ENCODE measurements at places on chromosomes 4 and X.

GRCh38 chrX:123475068-123475724 lies 257.7 kb downstream of the THOC2 start:
- DNase-seq: no peak

GRCh38 chrX:20459410-20460350 lies 193.0 kb upstream of the RPS6KA3 start:
- no peak for DNase-seq

- no peak for DNase-seq
Measured at GRCh38 chr4:144574000-144574399, 72.0 kb upstream of the HHIP start.

- peak; percentile 23 for DNase-seq
Measured at GRCh38 chr4:105551965-105552746, at the start of gene ARHGEF38. ARHGEF38 (plus strand) TSS chr4:105552620; CDS start chr4:105552766, 146 bp downstream.

DNA sequence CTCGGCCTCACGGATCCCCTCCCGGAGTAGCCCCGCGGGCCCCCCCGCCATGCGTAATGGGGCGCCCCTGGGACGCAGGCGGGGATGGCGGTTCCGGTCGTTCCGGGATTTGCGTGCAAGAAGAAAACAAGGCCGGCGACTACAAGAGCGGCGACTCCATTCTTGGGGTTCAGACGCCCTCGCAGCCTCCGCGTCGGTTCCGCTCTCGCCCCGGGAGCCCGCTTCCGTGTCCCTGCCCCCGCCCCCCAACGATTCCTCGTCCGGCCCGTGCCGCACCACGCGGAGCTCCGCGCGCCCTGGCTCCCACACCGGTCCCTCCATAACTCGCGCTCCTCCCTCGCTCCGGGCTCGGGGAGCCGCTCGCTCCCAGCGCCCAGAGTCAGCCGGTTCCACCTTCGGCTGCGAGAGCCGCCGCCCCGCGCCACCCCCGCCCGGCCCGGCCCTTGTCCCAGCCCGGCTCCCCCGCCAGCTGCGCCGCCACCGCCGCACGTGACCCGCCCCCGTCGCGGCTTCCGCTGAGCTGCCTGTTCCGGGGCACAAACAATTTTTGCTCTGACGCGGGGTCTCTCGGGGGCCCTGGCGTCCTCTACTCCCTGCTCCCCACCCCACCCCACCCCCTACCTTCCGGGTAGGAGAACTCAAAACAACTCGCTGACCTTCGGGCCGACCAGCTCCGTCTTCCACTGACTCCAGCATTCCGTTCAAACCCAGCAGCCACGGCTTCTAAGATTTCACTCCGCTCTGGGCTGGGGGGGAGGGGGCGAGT lies 78.8 kb upstream of the BCOR start:
- DNase-seq: peak; percentile 62

GRCh38 chr4:185358514-185358913 lies 37.2 kb downstream of the LRP2BP start:
- DNase-seq: peak; percentile 5

- peak; percentile 0 for DNase-seq
Measured at GRCh38 chrX:85244450-85245211, 840 bp downstream of the ZNF711 start.

DNA sequence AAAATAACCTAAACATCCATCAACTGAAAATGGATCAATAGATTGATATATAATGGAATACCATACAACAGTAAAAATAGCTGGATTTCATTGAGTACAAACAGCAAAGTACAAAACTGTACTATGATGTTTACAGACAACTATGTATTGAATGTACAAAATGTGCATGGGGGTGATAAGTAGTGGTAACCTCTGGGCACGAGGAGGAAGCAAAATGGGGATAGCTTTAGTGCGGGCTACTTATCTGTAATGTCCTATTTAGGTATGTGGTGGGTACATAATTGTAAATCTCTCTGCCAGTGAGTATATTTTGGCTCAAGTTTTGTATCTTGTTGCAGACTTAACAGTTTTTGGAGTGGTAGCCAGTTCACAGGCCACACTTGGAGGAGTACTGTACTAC lies 123.6 kb downstream of the STAG2 start:
- DNase-seq: no peak

- DNase-seq: no peak
Measured at GRCh38 chr4:103011378-103012025, 8.0 kb downstream of the SLC9B1 start.

- no peak for DNase-seq
Measured at GRCh38 chr4:9765091-9765490, 16.3 kb upstream of the DRD5 start.

GRCh38 chrX:133134282-133134681 lies 37.4 kb upstream of the USP26 start:
- no peak for DNase-seq

GRCh38 chr4:142974328-142974727 lies 128.2 kb upstream of the INPP4B start:
- DNase-seq: no peak

DNA sequence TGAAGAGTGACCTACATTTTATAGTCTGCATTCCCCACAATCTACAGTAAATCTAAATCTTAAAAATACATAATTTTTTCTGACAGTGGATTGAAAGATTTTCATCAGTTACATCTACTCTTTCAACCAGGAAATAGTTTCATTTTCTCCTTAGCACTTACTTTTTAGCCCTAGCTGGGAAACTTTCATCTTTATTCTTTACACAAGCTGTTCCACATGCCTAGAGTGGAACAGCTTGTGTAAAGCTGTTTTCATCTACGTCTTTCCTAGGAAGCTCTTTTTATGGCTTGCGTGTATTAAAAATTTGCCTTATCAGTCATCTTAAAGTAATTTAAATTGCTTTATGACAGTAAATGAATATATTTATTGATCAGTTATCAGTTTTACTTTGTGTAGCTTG lies 40.5 kb downstream of the RBPJ start:
- no peak for DNase-seq

GRCh38 chr4:112900416-112900815 lies 149.0 kb upstream of the ANK2 start:
- no peak for DNase-seq

DNA sequence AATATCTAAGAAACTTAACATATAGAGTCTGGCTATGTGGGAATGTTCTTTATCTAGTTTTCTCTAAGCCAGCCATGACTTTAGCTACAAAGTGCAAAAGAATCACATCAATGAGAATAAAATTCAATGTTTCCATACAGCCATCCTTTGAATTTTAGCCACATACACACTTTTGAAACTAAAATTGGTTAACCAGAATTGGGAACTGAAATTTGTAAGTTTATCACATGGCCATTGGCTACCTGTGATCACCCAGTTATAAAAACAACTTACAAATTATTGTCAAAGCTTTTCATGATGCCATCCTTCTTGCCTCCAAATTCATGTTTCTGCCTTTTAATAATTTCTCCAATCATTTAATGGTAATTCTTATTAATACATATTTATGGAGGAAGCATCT lies 49.9 kb downstream of the PAK3 start:
- no peak for DNase-seq

- DNase-seq: peak; percentile 37
Measured at GRCh38 chrX:123738378-123738940, 5.6 kb upstream of the THOC2 start.

DNA sequence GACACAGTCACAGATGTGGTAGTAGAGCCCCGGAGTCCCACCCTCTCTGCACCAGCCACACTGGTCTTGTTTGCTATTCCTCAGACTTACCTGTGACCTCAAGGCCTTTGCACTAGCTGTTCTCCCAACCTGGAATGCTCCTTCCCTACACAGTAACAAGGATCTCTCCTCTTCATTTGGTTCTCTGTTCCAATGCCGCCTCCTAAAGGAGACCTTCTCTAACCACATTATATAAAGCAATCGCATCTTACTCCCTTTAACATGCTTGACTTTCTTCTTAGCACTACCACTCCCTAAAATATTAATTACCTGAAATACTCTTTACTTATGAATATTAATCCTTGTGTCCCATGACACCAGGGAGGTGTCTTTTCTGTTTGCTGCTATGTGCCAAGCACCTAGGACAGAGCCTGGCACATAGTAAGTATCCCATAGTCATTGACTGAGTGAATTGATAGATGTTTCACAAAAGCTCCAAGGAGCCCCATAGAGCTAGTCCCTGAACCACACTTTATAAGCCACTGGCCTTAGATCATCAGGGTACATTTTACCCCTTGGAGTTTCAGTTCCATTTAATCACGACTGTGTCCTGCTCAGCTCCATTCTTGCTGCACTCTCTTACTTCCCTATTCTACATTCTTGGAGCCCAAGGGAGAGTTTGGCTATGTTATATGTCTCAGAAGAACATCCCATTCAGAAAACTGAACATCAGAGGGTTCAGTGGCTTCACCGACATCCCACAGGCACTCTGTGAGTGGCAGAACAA lies 312.7 kb downstream of the RAB28 start:
- no peak for DNase-seq

- peak; percentile 81 for DNase-seq
Measured at GRCh38 chrX:40104630-40104984, 6.8 kb upstream of the BCOR start.

DNA sequence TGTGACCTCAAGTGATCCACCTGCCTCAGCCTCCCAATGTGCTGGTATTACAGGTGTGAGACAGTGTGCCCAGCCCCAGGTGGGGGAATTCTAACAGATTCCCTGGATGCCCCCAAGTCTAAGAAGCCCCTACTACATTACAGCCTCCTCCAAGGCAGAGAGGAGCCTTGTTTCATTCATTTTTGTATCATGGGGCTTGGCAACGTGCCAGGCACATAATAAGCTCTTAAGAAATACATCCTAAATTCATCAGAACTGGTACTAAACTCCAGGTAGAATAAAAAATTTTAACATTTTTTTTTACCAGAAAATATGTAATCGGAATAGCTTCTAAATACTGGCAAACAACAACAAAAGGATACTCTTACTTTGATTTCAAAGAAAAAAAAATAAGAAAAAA lies 127.1 kb downstream of the CHIC2 start:
- no peak for DNase-seq

Data from MG63 (cell line).